ENCODE measurements at places on chromosomes 5 and 9. TPM values are rescaled to one million over a fixed set of nuclear protein-coding genes. Genes with fewer than 3 reads are reported as not detected.

The CDH9 gene
- not detected for total RNA-seq

The CHSY3 gene
- total RNA-seq: 2.3 TPM

The C5orf58 gene
- not detected for total RNA-seq

The STXBP1 gene
- total RNA-seq: 40.6 TPM

The CATSPER3 gene
- 1.7 TPM for total RNA-seq

The PCDHB10 gene
- not detected for total RNA-seq

The PCDHGB4 gene
- not detected for total RNA-seq

The ORM2 gene
- total RNA-seq: 0.59 TPM

The PTPA gene
- total RNA-seq: 177 TPM

The NEURL1B gene
- total RNA-seq: 5.8 TPM

The SPATA6L gene
- 0.57 TPM for total RNA-seq

The IGIP gene
- 5.2 TPM for total RNA-seq

The PALM2AKAP2 gene
- total RNA-seq: 0.34 TPM

The BRD3 gene
- total RNA-seq: 40.7 TPM

The INSL4 gene
- total RNA-seq: not detected

The SCGB3A1 gene
- total RNA-seq: not detected

The FCN2 gene
- not detected for total RNA-seq

The PCDHGA5 gene
- total RNA-seq: 0.05 TPM

The SLC12A2 gene
- total RNA-seq: 41.2 TPM

The TSLP gene
- 0.34 TPM for total RNA-seq

The SPOCK1 gene
- 0.27 TPM for total RNA-seq

The IFNA2 gene
- not detected for total RNA-seq

The FAM81B gene
- total RNA-seq: not detected

Measured in HCT116 (cell line).